ENCODE measurements at places on chromosomes 2 and 18.

DNA sequence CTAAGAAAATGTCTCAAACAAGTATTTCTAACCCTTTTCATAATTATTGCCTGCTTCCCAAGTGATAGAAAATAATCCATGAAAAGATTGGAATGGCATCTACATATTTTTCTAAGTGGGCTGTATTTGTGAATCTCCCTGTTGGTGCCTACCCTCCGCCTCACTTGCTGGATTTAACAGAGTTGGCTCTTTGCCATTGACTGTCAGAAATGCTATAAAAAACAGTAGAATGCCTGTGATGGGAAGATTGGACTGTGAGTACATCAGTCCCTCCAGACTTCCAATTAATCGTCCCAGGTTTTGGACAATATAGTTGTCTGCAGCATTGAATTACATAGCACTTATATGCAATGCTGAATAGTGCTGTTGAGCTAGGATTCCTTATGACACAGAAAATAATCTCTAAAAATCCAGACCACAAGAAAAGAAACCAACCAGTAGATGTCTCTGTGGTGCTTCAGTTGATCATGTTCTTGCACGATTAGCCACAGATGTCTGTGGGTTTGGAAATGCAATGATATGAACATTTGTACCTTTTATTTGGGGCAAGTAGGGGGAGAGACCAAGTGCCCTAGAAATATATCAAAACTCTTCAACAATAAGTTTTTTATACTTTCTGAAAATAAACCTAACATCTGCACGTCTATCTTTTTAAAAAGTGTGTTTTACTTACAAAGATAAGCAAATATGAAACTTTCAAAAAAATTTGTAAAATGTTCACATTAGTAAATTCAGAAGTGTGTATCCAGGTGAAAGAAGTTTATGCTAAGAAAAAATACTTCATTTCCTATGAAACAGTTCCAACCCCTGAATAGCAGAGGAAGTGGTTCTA is 88.5 kb downstream of the DYNAP start:
- no peak for DNase-seq

GRCh38 chr2:55097082-55097460 is 46.8 kb upstream of the RTN4 start:
- DNase-seq, result no peak

DNA sequence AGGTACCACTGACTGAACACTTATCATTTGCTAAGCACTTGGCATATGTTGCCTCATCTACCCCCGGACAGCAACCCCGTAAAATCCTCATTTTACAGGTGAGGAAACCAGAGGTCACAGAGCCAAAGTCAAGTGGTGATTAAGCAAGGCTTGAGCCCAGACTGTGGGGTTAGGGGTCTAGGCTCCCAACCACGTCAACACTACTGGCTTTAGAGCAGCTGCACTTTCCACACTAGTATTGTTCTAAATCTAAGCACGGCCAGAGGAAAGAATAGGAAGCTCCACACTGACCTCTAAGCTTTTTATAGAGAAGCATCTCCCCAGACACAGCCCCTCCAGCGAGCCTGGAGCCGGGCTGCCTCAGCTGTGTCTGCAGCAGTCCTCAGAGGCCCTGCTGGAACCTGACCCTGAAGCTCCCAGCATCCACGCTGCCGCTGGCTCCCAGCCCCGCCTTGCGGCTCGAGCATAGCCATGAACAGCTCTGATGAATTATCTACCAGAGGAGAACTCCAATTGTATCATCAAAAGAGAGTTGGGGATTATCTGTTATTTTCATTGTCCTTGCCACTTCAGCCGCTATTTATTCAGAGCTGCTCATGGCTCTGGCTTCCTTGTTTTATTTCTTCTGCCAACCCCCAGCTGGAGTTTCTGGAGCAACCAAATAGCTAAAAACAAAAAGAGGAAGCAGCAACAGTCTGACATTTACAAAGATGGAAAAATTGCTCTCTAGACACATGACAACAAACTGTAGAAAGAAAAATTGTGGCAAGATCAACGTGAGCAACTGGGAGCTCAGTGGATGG is 62.2 kb upstream of the RTN4 start:
- DNase-seq, result no peak

DNA sequence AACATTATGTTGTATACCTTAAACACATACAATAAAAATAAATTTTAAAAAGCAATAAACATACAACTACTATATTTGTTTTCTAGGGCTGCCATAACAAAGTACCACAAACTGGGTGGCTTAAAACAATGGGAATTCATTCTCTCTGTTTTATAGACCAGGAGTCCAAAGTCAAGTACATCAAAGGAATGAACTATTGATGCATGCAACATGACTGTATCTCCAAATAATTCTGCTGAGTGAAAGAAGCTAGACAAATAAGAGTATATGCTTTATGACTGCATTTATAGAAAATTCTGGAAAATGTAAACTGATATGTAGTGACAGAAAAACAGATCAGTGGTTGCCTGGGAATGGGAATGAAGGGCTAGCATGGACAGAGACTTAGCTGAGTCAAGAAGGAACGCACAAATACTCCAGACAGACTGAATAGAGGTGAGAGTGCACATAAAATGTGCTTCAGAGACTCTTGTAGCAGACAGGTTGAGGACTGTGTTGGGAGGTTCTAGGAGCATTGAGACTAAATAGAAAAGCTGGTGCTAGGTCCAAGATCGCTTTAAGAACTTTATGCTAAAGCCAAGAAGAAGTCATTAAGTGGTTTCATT is 11.0 kb upstream of the PLA2R1 start:
- no peak for DNase-seq

DNA sequence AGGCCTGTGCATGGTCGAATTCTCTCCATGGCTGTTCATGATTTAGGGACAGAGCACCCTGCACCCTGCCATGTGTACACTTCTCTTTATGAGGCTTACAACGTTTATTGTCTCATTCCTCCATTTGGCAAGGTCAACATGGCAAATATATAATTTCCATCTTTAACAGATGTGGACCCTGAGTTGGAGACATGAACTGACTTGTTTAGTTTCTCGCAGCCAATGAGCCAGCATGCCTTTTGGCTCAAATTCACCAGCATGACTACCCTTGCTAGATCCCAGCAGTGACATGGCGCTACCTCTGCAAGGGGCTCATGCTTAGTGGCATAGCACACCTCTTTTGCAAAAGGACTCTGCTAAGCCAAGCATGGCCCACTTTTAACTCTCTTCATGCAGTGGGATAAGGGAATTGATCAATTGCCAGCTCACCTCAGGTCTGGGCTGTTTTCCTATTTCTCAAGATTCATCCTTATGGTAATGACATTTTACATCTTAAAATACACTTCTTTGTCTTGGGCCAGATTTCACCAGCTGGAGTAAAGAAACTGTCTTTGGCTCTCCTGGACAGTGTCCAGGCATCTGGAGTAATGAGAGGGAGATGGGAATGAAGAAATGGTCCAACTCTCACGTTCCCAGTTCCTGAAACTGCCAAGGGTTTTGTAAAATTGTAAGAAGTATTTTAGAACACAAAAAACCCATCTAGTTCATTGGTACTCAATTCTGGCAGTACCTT is 159.5 kb downstream of the SETBP1 start:
- DNase-seq, result no peak

DNA sequence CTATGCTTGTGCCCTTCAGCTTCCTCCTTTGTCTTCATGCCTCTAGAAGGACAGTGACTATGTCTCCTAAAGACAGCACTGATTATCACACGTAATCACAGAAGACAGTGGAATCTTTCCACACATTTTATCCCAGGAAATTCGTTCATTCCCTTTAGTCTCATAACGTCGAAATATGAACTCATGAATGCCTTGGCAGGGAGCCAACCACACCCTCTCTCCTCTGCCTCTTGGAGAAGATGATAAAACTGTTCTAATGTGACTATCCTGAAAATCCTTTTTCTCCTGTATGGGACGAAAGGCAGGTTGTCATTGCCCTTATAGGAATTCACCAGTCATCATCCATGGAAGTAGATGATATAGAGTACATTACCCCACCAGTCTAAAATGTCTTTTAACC is 726.6 kb upstream of the FANCL start:
- DNase-seq, result no peak

DNA sequence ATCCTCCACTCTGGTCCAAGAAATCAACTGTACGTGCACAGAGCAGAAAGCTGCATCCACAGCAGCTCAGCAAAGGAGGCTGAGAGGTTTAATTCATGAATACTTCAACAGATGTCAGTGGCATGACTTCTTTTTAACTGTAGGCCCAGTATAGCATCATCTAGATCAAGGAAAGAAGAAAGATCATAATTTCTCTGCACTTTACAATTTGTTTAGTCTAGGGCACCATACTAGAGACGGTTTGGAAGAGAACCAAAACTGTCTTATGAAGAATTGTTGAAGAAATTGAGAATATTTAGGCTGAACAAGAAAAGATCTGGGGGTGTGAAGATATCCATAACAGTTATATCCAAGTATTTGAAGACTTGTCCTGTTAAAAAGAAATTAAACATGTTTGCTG is 30.5 kb upstream of the MAP3K20 start:
- DNase-seq, result no peak

- DNase-seq, result peak; percentile 20
These were observed 62.1 kb downstream of the NABP1 start for GRCh38 chr2:191740016-191740419.

Data from activated CD4-positive, alpha-beta T cell treated with anti-CD3 and anti-CD28 coated beads, Interleukin-2, amount 50 U/mL, for 48 hours (primary cell).